Esophagus muscularis mucosa (tissue), 4 donors: ENCODE measurements at places on chromosomes 13 and 19.
A peak's percentile ranks its signal among the peaks of the same experiment; 100 is the strongest.

DNA sequence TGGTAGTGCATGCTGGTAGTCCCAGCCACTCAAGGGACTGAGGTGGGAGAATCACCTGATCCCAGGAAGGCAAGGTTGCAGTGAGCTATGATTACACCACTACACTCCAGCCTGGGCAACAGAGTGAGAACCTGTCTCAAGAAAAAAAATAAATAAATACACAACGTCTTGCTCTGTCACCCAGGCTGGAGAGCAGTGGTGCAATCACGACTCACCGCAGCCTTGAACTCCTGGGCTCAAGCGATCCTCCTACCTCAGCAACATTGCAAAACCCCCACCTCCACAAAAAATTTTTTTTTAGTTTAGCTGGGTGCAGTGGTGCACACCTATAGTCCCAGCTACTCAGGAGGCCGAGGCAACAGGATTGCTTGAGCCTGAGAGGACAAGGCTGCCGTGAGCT, 8.8 kb downstream of the TPM4 start:
- peak; percentile 64 for DNase-seq

DNA sequence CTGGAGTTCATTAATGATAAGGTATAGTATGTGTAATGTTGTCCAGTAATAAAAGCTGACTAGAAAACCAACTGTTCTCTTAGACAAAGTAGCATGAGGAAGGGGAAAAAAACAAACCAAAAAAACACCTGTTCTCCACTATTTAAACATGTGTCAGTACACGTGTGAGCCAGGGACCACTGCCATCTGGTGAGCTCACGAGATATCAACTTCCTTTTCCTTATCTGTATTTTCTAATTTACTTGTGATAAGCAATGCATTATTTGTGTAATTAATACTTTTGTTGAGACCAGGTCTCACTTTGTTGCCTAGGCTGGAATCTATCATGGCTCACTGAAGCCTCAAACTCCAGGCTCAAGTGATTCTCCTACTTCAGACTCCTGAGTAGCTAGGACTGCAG, 4.3 kb upstream of the SIX5 start:
- DNase-seq: no peak

DNA sequence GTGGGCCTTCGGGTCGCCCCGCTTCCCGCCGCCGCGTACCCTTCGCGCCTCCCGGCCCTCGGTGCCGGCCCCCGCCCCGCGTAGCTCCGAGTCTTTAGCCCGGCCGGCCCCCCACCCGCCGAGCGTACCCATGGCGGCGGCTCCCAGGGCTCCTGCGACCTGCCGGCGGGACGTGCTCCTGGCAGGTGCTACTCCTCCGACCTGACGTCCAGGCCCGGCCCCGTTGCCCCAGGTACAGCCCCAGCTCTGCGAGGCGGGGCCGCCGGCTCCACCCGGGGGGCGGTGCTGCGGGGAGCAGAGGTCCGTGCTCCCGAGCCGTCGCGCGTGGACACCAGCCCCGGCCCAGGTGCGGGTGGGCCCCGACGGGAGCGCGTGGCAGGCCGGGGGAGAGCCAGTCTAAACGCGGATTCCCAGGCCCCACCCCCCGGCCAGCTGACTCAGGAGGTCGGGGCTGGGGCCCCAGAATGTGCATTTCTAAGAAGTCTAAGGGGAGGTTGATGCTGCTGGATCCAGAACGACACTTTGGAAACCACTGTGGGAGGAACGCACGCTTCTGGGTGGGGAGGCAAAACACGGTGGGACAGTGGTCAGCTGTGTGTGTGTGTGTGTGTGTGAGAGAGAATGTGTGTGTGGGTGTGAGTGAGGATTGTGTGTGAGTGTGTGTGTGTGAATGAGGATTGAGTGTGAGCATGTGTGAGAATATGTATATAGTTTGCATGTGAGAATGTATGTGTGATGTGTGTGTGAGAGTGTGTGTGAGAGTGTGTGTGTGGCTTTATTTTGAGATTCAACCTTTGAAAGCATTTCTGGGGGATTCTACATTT, at the start of gene SLC15A1:
TSS of gene SLC15A1 (minus strand) at position 206 of the 824 bp plus-strand sequence. CDS start at position 132, 74 bp downstream.
- DNase-seq: no peak

DNA sequence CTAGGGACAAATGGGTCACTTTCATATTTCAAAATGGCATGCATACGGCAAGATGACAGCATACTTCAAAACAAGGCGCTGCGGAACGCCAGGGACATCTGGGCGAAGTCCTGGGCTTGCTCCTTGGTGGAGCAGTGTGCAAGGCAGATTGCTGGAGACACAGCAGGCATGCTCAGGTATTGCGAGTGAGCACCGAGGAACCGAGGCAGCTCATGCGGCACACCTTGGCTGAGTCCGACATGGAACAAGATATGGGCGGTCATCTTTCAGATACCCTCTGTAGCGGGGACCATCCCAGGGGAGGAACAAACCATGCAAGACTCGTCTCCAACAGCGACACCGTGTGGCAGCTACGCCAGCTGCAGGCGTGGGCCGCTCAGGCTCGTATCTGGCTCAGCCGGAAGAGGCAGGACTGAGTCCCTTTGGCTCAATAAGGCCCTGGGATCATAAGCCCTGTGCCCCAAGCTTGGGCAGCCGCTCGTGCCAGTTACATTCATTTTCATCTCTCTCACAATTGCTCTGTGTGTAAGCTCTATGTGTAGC, 112.4 kb downstream of the NUFIP1 start:
- no peak for DNase-seq

DNA sequence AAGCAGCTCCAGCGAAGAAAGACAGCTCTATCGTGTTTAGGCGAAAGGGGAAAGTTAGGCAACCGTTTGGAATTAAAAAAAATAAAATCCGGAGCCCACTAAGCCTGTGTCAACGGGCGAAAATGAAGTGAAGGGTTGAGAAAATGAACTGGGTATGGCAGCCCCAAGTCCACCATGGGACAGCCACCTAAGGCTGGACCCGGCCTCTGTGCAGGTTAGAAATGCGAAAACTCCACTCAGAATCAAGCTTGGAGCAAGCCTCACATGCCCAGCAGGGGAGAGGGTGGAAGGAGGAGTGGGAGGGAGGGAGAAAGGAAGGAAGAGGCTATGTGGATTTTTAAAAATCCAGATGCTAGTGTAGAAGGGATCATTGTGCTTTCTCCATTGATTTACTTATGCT, 101.2 kb downstream of the IRS2 start:
- no peak for DNase-seq

- no peak for DNase-seq
These were observed 73.0 kb downstream of the CYSLTR2 start for GRCh38 chr13:48726711-48727110.

DNA sequence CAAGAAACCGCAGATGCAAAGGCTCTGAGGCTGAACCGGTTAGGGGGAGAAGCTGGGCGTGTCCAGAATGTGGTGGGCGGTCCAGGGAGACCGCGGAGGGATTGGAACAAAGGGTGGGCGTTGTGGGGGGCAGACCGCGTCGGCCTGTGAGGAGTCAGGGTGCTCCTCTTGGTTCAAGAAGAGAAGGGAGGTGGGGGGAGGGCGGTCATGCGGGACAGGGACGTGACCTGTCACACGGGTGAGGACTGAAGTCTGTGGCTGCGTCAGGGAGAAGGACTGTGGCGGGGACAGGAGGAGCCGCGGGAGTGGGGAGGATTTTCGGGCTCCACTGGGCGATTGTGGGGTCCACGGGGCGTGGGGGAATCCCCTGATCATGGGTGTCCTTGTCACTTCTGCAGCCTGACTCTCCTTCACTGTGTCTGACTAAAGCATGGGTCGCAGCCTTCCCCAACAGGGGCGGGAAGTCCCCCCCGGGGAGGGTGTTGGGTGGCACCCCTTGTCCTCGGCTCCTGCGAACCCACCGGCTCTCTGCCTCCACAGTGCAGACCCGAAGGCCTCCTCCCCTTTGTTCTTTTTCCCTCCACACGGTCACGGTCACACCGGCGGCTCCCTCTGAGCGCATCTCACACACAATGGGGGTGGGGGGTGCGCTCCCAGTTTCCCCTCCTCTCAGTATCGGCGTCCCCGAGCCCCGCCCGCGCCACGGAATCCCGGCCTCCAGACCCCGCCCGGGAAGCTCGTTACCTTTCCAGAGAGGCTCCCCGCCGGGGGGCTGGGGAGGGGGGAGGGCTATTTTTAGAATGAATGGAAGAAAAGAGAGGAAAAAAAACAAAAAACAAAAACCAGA, 16.4 kb upstream of the KCNN1 start:
- no peak for DNase-seq

GRCh38 chr13:99228737-99229691, 28.4 kb downstream of the UBAC2 start:
- DNase-seq: no peak

DNA sequence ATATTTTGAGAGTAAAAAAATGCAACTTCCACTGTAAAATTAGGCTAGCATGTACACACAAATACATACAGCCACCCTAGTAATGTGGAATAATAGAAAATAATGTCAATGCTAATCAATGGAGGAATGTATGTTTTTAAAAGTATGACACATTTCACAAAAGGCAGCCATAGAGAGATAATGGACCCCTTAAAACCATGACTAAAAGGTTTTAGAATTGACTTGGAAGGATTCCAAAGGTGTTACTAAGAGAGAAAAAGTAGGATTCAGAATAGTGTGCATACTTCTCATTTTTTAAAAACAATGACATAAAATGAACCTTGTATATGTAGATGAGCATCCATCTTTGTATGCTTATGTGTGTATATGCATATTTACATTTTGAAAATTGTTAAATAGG, 597.9 kb upstream of the PCDH9 start:
- DNase-seq: no peak

- no peak for DNase-seq
These were observed 903.1 kb downstream of the SLITRK6 start for GRCh38 chr13:84896128-84896527.

GRCh38 chr13:110407531-110407930, 100.4 kb downstream of the COL4A2 start:
- no peak for DNase-seq

GRCh38 chr13:113105921-113106452, 396 bp downstream of the F7 start:
- DNase-seq: no peak

GRCh38 chr13:110124201-110124940, 182.6 kb downstream of the COL4A1 start:
- no peak for DNase-seq

DNA sequence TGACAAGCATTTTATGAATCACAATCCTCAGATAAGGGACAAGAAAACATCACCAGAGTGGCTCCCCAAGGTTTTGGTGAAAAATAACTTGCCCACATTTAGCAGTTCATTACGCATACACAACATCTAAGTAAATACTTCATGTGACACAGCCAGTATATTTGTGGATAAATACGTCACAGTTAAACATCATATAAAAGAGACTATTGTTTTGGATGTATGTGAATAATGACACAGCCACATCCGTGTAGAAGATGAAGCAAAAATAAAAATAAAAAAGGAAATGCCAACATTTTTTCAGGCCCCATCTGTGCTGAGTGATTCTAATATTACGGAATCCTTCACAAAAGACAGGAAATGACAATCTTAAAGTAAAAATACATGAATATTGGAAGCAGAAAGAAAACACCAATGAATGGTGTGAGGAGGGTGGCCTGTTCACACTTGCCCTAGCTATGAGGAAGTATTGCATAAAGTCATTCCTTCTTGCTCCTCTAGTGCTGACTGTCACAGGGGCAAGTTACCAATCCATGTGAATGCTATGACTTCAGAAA, 457.1 kb downstream of the KLF12 start:
- no peak for DNase-seq

DNA sequence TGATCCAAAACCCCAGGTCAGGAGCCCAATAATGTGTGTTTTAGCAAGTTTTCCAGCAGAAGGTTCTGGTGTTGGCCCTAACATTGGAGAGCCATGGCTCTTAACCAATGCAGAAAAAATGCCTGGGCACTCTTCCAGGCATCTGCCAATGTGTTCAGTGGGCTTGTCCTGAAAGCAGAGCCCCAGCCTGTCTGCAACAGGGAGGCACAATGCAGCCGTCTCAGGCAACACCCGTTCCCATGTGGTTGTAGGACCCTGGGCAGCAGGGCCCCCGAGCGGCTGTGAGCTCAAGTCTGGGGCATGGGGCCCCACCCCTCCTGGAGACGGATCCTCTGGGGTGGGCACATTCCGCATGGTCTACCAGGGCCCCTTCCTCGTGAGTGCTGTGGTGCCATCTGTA, 58.1 kb upstream of the SIAH3 start:
- no peak for DNase-seq

GRCh38 chr13:41137951-41138350, 5.3 kb upstream of the KBTBD6 start:
- no peak for DNase-seq

- DNase-seq: no peak
These were observed 172.0 kb downstream of the UQCRFS1 start for GRCh38 chr19:29040951-29041350.

GRCh38 chr13:22405891-22406290, 735.0 kb downstream of the FGF9 start:
- DNase-seq: no peak

GRCh38 chr13:94588541-94588940, 7.4 kb downstream of the TGDS start:
- DNase-seq: no peak

DNA sequence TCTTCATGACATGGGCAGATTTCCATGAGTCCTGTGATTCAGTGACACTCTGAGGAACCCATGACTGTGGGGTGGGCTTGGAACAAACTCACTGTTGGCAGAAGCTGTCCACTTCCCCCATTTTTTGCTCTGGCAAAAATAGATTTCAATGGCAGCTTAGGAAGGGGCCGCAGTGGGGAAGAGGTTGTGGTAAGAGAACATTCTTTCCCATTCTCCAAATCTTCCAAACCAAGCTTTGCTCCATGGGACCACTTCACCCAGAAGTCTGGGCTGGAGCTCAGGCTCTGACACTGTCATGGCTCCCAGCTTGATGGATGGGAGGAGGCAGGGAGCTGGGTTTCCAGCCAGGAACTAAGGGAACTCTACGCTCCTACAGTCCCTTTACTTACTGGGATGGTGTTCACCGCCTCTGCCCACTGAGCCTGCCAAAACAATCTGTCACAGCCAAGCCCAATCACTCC, 24.9 kb upstream of the MEDAG start:
- DNase-seq: no peak

- DNase-seq: no peak
These were observed 11.2 kb downstream of the KMT2B start for GRCh38 chr19:35729021-35729420.

DNA sequence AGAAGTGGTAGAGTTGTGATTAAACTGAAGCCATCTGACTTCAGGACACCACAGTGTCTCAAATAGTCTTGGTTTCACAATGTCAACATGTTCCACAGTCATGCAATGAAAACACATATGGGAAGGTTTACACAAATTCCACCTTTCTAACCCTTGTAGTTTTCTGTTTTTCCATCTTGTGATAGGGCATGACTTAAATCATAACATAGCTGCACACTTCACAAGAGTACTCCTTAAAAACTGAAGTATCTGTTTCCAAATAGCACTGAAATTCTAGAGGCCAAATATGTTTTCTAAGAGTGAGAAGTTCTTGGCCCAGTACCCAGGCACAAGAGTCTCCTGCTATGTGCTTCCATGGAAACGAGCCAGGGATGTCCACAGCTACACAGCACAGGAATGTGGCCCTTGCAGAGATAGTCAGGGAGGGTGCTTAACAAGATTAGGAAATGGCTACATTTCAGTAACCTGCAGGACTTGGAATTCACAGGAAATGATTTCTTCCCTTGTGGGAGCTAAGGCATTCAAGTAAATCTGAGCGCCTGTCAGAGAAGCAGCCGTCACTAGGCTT, 269.1 kb downstream of the NDFIP2 start:
- DNase-seq: no peak
